ENCODE measurements at places on chromosomes 12 and 14. TPM values are rescaled to one million over a fixed set of nuclear protein-coding genes. Genes with fewer than 3 reads are reported as not detected.

Gene CLEC2B
- total RNA-seq, result 11.5 TPM

Gene RPGRIP1
- total RNA-seq, result under 0.01 TPM

Gene NRXN3
- 1.8 TPM for total RNA-seq

Gene SLC17A8
- total RNA-seq, result not detected

Gene TMEM132C
- not detected for total RNA-seq

Gene ANKS1B
- 2.2 TPM for total RNA-seq

Gene ANO4
- total RNA-seq, result not detected

Gene KRT78
- not detected for total RNA-seq

Gene NEUROD4
- not detected for total RNA-seq

Gene VPS29
- 51.4 TPM for total RNA-seq

Gene OR6C2
- total RNA-seq, result not detected

Gene FOXN4
- not detected for total RNA-seq

Gene NANOG
- under 0.01 TPM for total RNA-seq

Gene RNASE1
- not detected for total RNA-seq

Gene PLBD1
- total RNA-seq, result 4.7 TPM

Gene COX8C
- not detected for total RNA-seq

Gene PTCSC3
- total RNA-seq, result not detected

Gene SLC7A7
- 4.7 TPM for total RNA-seq

Gene CD27
- not detected for total RNA-seq

Gene APOF
- not detected for total RNA-seq

Gene RGS6
- total RNA-seq, result not detected

Gene KLRC4
- total RNA-seq, result not detected

Gene CACNA2D4
- total RNA-seq, result 0.72 TPM

Gene ADAMTS20
- total RNA-seq, result not detected

Gene ZNF84
- 28.9 TPM for total RNA-seq

Gene SRRM4
- total RNA-seq, result not detected

Gene JDP2
- total RNA-seq, result 77.1 TPM

Gene SLC5A8
- not detected for total RNA-seq

Measured in osteoblast (primary cell).